ENCODE measurements at places on chromosomes 1 and 21. TPM values are rescaled to one million over a fixed set of nuclear protein-coding genes. Genes with fewer than 3 reads are reported as not detected.

DNA sequence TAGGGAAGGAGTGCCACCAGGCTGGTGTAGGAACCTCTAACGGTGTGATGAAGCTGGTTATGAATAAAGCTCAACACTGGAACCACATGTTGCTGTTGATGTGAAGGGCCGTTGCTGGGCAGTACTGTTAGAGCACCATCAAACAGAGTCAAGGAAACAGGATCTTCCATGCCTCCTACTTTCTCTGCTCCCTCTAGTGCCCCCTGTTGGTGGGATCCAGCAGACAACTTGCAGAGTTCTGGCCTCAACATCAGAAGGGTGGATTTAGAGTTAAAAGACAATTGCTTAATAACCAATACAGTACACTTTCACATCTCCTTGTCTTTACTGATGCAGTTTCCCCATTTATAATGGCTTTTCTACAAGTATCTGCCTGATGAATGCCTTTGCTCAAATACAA, 336.4 kb downstream of the NTNG1 start:
- no peak for DNase-seq

- DNase-seq: peak; percentile 54
Measured at GRCh38 chr1:160410406-160411005, 10.1 kb downstream of the VANGL2 start.

DNA sequence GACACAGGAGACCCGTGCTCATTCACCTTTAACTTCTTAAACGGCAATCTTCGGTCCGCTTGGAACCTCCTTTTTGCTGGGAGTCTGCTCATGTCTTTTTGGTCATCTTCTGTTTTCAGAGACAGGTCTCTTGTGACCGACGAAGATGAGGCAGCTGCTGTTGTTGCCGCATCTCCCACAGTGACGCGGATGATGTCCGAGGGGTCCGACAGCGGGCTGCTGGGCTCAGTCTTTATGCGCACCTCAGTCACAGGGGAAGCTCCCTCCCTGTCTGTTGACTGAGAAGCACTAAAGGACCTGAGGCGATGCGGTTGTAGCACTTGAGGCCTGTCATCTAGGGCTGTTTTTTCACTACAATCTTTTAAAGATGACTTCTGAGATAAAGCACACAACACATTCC, 17.6 kb downstream of the ZBTB21 start:
- DNase-seq: no peak

DNA sequence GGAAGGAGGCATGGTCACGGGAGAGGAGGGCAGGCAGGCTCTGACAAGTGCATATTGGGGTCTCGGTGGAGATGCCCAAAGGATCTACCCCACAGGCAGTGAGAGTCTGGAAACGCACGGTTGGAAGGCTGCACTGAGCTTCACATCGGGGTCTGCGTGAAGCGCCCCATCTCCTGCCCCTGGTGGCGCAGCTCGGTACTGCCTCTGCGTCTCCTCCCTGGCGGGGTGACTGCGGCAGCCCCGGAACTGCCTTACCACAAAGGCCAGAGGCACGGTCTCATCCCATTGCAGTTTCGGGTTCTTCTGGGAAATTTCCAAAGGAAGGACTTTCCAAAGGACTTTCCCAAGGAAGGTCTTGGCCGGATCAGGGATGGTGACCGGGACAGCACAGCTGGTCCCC, 69.2 kb upstream of the AJAP1 start:
- no peak for DNase-seq

GRCh38 chr1:21329209-21329844, 39.1 kb upstream of the ECE1 start:
- DNase-seq: no peak

DNA sequence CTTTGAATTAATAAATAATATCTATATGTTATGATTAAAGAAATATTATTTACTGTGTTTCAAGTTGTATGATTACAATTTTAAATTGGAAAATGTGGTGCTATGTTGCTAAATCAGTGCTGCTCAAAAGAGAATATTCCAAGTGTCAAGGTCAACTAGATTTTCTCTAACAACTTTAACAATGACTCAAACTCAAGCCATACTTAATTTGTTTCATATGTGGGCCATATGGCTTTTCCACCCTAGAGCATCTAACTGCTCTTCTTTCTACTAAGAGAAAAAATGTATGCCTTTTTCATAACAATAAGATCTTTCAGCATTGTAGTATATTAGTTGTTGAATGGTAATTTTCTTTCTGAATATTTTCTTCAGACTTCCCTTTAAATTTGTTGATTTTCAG, 8.3 kb upstream of the SYT14 start:
- DNase-seq: no peak

- peak; percentile 36 for DNase-seq
Measured at GRCh38 chr21:46054451-46054881, 43.4 kb upstream of the COL6A2 start.

GRCh38 chr1:235266325-235266724, 61.7 kb downstream of the ARID4B start:
- peak; percentile 27 for DNase-seq

GRCh38 chr1:11485191-11485590, 6.2 kb downstream of the DISP3 start:
- DNase-seq: no peak

- no peak for DNase-seq
Measured at GRCh38 chr1:205970486-205970885, 27.2 kb upstream of the SLC26A9 start.

DNA sequence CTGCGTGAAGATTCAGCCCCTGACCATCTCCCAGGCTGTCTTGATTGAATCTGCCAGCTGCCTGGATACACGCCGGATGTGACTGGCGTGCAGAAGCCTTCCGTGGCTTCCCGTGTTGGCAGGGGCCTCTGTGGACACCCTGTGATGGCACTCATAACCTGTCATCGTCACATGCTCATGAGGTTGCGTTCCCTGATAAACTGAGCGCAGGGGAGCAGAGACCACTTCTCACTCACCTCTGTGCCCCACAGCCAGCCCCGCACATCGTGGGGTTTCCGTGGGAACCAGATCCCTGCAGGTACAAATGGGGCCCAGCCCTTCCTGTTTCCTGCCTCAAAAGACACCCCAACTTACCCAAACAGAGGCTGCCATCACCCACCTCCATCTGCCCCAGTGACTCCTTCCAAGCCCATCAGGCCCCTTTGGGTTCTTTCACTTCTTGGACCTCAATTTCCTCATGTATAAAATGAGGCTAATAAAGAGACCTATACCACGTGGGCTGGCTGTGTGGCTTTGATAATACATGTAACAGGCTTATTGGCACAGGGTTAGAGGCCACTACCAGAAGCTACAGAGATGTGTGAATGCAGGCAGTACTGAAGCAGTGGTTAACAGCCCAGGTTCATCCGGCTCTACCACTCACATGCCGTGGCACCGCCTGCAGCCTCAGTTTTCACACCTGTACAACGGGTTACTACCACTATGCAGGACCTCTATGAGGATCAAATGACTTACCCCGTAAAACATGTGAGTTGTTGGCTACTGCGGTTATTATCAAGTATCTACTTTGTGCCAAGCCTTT, 23.6 kb downstream of the HTR6 start:
- DNase-seq: no peak

DNA sequence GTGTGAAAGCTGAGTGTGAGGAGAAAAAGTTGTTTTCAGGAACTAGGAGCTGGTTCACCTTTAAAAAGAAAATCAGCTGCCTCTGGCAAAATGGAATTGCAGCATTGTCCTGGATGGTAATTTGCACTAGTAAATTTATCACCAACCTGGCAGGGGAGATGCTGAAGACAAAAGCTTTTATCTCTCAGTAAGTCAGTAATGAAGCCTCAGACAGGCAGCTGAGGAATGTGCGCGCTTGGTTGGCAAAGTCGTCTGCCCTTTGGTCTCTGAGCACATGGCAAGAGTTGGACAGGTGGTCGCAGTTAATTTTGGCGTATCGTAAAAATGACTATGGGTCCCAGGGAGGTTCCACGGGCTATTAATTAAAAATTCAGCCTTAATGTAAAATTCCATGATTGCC, 131.9 kb downstream of the BACH1 start:
- no peak for DNase-seq

GRCh38 chr1:2306151-2306978, 78.2 kb downstream of the SKI start:
- DNase-seq: no peak

DNA sequence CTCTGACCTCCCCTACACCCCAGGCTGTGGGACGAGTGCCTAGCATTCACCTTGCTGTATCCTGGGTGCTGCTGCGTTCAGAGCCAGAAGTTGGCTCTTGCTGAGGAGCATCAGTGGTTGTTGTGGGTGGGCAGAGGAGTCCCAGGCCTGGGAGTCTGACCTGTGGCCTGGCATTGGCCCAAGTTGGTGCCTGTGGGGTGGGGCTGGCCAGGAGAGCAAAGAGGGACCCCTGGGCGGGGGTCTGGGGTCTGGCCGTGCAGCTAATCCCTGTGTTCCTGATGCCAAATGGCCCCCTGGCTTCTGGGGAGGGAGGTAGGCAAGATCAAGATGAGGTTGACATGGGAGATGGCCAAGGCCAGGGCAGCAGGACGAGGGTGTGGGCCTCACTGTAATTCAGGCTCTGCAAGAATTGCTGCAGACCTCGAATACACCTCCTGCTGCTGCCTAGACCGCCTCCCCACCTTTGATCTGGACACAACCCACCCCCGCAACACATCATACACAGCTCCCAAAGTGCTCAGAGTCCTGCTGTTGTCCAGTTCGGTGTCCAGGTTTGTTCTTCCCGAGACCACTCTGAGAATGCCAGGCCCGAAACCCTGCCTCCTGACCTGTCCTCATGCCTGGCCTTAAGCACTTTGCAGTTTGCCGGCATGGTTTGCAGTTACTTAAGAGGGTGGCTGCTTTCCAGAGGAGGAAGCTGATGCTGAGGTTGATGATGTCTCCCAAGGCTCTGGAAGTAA, 28.7 kb downstream of the CDK18 start:
- DNase-seq: no peak

DNA sequence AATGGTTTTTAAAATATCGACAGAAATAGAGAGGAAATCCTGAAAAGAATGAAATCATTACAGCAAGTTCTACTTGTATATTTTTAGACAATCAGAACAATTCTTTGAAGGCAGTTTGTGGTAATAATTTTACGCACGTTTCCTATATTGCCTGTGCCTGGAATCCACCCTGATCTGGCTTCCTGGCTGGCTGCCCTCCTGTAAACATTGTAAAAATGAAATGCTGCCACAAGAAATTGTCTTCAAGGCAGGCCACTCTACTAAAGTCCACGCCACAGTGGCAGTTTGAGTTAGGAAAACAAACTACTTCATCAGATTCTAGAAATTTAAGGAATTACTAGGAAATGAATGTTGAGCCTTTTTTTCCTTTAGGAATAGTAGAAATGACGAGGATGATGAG, 454.5 kb upstream of the NR5A2 start:
- no peak for DNase-seq

KCNAB2 gene
- polyA plus RNA-seq: 6.1 TPM

PLEKHA6 gene
- polyA plus RNA-seq: 1.7 TPM

FBXO42 gene
- polyA plus RNA-seq: 13.5 TPM

KANK4 gene
- polyA plus RNA-seq: 11.8 TPM

TAS1R1 gene
- 3.7 TPM for polyA plus RNA-seq

PRRC2C gene
- 63.9 TPM for polyA plus RNA-seq

TNFRSF8 gene
- 0.11 TPM for polyA plus RNA-seq
